ENCODE measurements at places on chromosomes 11 and 22.

GRCh38 chr22:47129902-47130635 lies 367.6 kb downstream of the TBC1D22A start:
- no peak for DNase-seq

DNA sequence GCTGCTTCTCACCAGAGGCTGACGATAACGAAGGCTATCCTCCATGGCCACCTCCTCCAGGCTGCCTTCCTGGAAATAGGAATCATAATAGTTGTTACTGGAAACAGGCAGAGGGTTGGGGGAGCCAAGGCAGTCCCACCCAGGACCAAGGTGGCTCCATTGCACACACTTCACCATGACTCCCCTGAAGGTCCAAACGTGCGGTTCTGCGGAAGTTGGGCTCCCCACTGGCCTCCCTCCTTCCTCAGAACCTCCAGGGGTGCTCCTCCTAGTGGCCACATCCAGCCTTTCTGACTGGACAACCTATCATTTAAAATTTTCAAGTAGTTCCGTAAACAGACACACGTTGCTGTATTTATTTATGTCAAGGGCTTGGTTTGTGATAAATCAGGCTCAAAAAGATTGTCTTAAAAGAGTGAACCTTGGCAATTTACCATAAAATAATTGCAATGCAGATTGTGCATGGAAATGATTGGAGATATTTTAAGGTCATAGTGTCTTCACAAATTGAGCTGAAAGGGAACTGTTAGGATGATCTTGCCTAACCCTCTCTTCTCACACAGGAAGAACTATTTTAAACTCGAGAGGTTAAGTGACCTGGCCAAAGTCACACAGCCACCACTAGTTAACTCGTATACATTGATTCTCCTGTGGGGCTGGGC lies 1.4 kb upstream of the TCN2 start:
- no peak for DNase-seq

DNA sequence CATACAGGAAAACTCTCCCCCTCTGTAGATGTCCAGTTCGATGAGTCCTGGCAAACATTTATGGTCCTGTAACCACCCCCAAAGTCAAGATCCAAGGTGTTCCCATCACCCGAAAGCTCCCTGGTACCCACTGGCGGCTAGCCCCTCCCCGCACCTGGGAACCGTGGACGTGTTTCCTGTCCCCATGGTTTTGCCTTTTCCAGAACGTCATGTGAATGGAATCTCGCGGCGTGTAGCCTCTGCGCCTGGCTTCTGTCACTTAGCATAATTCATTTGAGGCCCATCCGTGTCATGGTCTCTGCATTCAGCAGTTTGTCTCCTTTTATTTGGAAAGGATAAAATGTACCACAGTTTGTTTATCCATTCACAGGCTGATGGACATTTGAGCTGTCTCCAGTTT lies 106.3 kb downstream of the KCNQ1 start:
- no peak for DNase-seq

DNA sequence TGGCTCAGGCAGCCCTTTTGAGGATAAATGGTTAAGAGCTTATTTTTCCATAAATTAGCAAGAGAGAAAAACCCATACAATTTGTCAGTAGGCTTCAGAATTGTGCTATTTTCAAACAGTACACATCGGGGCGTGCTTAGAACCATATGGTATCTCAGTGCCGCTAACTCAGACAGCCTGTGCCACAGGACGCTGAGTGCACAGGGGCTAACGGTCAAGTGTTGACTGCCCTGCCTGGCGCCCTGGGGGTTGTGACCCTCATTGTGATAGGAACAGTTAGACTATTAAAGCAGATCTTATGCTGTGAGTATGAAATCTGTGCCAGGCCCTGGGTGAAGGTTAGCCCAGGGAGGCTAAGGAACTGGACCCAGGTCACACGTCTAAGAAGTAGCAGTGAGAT lies 1519.7 kb downstream of the BRD1 start:
- DNase-seq: no peak

DNA sequence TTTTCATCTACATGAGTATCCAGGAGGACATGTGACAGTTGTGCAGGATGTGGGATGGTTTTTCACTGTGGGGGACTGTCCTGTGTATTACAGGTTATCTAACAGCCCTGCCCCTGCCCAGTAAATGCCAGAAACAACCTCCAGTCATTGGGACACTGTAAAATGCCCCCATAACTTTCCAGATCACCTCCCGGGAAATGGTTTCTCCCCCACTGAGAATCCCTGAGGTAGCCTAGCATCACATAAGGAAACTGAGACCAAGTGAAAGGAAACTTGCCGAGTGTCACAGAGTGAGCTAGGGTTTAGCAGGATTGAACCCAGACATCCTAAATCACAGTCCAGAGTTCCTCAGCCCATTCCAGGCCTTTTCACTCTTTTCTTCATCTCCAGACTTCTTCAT lies 48.3 kb upstream of the SLC6A5 start:
- DNase-seq: no peak
